ENCODE measurements at places on chromosomes 1 and 21.

DNA sequence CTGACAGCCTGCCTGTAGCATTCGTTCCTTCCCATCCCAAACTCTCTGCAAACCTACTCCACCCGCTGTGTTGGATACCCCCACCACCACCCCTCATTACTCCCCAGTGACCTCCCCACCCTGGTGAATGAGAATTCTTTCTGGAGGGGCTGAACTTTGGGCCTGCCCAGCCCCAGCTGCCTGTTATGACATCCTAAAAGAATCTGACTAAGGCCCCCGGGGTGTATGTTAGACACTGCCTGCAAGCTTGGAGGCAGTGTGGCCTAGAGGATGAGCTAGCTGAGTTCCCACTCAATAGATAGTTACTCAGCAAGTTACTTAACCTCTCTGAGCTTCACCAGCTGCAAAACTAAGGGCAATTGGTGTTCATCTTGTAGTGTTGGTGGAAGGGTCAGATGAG lies 110.2 kb upstream of the FGGY start:
- DNase-seq = no peak

DNA sequence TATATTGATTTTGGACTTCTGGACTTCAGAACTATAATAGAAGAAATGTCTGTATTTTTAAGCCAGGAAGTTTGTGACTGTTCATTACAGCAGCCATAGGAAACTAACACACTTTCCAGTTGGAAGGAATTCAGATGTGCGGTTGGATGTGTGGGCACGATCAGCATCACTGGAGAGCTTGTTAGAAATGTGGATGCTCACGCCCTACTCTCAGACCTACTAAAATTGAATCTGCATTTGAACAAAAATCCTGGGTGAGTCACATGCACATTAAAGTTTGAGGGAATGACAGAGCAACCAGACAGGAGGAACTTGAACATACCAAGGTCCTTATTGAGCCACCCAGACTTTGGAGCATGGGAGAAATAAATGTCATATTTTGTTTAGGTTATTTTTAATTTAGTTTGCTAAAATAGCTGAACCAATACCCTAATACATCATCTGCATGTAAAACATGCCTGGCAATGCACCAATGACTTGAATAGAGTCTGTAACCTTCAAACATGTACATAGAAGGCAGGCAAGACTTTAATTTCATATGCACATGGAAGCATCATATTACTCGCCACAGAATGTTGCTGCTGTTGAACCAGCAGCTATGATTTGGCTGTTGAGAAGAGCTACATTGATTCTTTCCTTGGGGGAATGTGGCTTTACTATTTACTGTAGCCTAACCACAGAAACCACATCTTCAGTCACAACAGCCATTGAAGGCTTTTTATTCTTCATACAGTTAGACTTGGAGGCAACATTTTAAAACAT lies 346.2 kb downstream of the BARHL2 start:
- DNase-seq = no peak

DNA sequence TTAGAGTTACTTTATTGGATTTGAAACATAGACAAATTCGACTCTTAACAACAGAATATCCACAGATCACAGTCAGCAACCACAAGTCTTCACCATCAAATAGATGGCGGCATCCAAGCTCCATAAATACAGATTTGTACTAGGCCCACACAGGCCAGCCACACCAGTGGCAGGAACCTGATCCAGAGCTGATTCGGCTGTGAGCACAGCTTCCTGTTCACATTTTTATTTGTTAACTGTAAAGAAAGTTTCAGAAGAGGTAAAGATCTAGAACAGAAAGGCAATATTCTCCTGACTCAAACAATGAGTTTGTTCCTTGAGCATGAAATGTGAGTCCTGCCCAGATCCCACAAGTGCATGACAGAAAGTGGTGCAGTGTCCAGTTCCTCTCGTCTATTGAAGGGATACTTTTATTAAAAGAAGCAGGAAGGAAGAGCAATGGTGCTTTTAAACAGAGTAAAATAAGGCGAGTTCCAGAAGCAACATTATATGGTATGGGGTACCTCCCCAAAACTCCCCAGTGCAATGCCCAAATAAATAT lies 205.8 kb downstream of the SLC45A1 start:
- no peak for DNase-seq

DNA sequence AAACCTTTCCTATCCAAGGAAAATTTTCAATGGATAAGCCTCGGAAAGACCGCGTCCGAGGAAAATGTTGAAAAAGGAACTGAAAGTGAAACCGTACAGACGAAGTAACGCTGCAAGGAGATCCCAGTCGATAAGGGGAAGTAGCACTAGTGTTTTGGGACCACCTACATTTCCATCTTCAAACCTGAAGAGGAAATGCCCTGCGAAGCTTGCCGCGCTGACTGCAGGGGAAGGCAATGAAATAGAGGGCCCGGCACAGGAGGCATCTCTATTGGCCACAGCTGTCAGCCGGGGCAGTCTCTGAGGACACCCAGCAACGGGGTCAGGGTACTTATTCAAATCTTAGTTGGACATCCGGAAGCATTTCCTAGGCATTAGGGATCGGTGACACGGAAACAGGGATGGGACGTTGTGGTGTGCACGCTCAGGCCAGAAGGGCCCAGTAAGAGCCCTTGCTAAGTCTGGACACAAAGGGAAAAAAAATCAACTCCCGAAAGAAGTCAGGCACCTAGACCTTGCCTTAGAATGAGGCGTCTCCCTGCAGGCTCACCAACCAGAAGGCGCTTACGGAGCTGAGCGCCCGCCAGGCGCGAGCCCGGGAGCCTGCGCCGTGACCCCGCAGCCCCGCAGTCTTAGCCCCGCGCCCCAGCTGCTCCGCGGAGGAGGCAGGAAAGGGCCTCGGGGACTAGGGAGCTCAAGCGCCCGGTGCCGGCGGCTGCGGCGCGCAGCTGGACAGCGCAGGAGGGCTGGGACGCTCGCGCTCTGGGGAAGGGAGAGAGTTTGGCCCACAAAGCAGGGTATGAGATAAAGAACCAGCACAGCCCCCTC lies 655 bp downstream of the USF1 start:
- peak; percentile 31 for DNase-seq

GRCh38 chr1:7298749-7299151 lies 472.3 kb upstream of the VAMP3 start:
- no peak for DNase-seq

GRCh38 chr1:13770743-13771142 lies 70.8 kb downstream of the PRDM2 start:
- no peak for DNase-seq

DNA sequence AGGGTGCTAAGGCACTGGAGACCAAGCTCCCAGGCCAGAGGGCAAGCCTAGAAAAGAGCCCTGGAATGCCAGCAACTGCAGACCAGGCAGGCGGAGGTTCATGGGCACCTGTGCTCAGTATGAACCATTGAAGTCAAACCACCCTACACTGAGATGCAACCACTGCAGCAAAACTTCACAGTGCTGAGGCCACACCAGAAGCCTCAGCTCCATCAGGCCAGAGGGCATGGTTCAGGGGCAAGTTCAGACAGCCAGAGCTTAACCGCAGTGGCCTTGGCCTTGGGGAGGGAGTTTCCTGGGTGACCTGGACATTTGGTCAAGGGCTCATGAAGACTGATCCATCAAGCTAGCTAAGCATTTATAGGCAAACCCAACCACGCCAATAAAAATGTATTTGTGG lies 7.1 kb downstream of the RCC2 start:
- DNase-seq = no peak

DNA sequence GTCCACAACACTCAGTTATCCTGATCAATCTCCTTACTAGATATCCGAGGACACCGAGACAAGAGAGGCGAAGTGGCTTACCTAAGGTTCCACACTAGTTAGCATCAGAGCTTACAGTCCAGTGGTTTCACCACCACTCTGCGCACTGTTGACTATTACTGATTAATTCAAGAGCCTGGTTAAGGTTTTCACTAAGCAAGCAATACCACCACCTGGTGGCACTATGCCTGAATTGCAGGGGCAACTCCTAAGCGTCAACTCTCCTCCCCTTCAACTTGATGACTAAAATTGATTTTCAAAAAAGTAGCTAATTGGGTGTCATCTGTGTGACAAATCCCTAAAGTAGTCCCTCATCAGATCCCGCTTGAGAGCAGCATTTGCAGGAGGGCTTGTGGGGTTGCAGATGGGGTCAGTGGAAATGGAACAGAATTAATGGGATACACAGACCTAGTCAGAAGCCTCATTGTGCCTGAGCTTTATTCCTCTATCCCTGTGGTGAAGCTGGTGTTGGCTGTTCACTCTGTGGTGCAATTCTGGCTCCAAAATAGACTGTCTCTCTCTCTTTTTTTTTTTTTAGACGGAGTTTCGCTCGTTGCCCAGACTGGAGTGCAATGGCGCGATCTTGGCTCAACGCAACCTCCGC lies 9.1 kb downstream of the TTC22 start:
- no peak for DNase-seq

- no peak for DNase-seq
These were observed 6.7 kb downstream of the OR2T11 start for GRCh38 chr1:248627971-248628844.

- no peak for DNase-seq
These were observed 206.9 kb downstream of the LMO4 start for GRCh38 chr1:87535551-87535950.

- no peak for DNase-seq
These were observed 43.1 kb downstream of the PTGFRN start for GRCh38 chr1:116952738-116953275.

GRCh38 chr21:46128933-46129571 lies 26.3 kb downstream of the FTCD start:
- DNase-seq = no peak

DNA sequence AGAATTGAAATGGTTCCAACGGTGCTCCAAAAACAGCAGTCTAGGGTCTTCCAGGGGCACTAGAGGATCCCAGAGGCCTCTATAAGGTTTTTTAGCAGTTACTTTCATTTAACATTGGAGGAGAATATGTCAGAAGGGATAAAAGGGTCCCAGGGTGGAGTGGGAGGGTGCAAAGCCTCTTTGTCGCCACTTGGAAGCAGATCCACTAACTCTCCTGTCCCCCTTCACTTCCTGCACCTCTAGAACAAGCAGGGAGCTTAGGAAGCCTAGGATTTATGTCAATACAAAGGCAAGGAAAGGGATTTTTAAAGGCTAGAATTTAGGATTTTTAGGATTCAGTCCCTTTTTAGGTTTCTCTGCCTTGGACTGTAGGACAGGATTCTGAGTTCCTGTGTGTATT lies 8.3 kb downstream of the PCP4L1 start:
- no peak for DNase-seq

DNA sequence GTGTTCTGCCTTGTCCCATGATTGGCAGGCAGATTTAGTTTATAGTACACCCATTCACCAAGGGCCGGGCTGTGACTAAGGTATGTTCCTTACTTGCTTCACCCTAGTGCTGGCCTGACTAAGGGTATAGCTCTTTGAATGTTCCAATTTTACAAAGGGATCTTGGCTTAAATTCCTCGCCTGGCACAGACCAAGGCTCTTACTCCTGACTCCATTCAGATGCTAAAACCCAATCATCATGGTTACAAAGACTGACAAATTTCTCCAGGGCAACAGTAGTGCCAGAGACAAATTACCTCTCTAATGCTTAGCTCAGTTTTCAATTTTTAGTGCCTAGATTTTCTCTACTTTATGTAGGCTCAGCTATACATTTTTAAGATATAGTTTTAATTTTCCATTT lies 11.5 kb upstream of the C1orf53 start:
- DNase-seq = no peak

- DNase-seq = no peak
These were observed 18.3 kb downstream of the SPATA21 start for GRCh38 chr1:16418823-16419425.

DNA sequence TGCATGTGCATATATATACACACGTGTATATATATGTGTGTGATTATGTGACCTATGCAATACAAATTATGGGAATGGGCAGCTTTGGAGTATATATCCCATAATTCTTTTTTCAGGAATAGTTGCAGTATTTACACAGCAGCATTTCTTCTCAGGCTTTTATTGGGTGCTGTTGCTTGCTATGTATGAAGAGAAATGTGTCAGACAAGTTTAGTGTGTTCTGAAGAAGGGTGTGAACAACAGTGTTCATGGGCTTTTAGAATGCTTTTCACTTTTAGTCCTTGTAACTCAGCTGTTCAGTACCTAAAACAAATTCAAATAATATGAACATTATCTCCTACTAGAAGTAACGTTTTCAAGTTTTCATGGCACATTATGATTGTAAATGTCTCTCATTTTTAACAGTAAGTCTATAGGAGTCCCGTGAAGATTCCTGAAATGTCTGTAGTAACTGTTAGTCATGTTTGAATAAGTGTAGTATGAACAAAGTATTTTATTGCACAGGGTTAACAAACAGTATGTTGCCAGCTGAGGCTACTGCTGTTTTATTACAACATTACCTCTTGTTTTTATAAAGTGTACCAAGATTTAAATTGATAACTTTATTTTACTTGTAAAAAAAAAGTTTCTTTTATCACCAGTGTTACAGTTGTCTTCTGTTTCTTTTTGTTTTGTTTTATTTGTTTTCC lies 42.5 kb downstream of the TMED5 start:
- DNase-seq = no peak

DNA sequence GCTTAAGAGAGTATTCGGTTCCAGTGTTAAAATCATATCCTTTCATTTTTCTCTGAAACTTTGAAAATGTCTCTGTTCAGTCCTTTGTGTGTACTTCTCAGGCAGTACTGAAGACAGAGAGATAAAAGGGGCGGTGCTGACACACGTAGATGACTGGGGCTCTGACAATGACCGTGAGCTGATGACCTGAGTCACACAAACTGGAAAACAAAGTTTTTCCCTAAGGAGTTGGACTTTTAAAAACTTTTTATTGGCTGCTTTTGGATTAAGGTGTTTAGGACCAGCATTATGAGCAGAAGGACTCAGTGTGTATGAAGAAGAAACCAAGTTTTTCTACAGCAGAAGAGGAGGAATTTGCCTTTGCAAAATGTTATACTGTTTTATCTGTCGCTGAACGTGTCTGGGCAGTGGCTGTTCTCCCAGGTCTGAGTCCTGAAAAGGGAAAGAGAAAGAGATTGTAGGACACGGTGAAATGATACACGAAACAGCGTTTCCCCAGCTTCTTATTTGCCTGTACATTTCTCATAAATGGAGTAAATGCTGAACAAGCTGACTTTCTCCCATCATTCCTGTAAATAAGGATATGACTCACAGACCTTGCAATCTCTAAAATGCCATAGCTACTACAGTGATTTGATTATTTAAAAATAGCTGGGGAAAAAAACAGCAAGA lies 51.5 kb downstream of the MAP3K7CL start:
- no peak for DNase-seq

DNA sequence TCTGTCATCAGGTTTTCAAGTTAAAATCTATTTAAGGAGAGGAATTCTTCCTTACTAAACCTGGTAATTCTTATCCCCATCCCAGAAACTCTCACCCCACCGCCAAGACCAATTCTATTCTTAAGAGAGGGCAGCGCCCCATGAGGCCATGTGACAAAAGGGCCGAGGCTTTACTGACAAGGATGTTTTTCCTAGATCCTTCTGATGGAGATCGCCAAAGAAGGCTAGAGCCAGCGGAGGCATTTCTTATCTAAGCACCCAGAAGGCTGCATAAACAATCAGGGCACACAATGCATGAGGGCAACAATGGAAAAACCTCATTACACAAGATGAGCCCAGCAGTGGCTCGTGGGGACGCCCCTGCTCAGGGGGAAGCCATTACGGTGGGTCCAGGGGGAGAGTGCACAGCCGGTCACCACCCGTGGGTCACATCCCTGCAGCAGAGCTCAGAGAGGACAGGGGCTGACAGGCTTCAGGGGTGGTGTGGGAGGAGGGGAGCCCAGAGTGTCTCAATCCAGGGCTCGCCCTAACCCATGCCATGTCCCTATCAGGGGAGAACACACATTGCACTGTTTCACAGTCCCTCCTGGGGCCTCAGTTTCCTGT lies 88.7 kb downstream of the ITPKB start:
- DNase-seq = no peak

All from NCI-H345 (cell line).